ENCODE measurements at places on chromosomes 4 and X. TPM values are rescaled to one million over a fixed set of nuclear protein-coding genes. Genes with fewer than 3 reads are reported as not detected.

- no peak for DNase-seq
- peaks cover 3% of the 10 kb centered on the region for H3K4me1 ChIP-seq
Observed at GRCh38 chr4:150278206-150278605, 200.0 kb downstream of the DCLK2 start.

Gene TMEM31
- not detected for total RNA-seq

DNA sequence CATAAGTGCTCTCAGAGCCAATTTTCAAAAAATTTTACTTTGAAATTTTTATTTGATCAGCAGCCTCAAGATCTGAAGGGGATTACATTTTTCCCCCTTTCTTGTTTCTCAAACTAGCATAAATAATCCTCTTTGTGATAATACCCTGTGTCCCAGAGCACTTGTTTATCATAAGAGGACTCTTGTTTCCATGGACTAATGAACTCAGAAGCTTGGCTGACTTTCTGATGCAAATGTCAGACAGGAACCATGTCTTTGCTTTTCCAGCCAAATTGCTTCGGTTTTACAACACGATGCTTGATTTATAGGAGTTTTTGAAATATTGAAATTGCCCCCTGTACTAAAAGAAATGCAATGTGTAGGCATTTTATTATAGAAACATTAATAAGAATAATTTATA lies 859.3 kb upstream of the LCORL start:
- DNase-seq, result no peak
- no peaks in the 10 kb centered on the region for H3K4me1 ChIP-seq
- no peak overlapping the region for H3K27ac ChIP-seq
- H3K36me3 ChIP-seq, result no peaks in the 10 kb centered on the region
- no peak overlapping the region for H3K4me3 ChIP-seq
- no peaks in the 10 kb centered on the region for H3K27me3 ChIP-seq

DNA sequence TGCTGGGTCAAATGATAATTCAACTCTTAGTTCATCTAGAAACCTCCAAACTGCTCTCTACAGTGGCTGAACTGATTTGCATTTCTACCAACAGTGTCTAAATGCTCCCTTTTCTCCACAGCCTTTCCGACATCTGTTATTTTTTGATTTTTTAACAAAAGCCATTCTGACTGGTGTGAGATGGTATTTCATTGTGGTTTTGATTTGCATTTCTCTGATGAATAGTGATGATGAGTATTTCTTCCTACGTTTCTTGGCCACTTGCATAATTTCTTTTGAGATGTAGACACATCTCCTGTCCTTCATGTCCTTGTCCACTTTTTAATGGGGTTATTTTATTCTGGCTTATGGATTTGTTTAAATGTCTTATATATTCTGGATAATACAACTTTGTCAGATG lies 298.2 kb upstream of the ARSJ start:
- no peak overlapping the region for H3K4me3 ChIP-seq
- DNase-seq, result no peak
- H3K27me3 ChIP-seq, result no peaks in the 10 kb centered on the region
- no peak overlapping the region for H3K27ac ChIP-seq
- no peaks in the 10 kb centered on the region for H3K36me3 ChIP-seq
- no peaks in the 10 kb centered on the region for H3K4me1 ChIP-seq

Gene FHDC1
- total RNA-seq, result 0.26 TPM

Gene FAM241A
- total RNA-seq, result 2.0 TPM

- DNase-seq, result no peak
- H3K27me3 ChIP-seq, result peaks cover 7% of the 10 kb centered on the region
- peak overlapping the region; percentile 86 for H3K4me3 ChIP-seq
- peak overlapping the region; percentile 86 for H3K27ac ChIP-seq
- H3K36me3 ChIP-seq, result peaks cover 12% of the 10 kb centered on the region
Observed at GRCh38 chr4:185424905-185425646, 688 bp downstream of the UFSP2 start.

GRCh38 chrX:2857566-2857965 lies 28.8 kb downstream of the GYG2 start:
- H3K27me3 ChIP-seq, result peaks cover 3% of the 10 kb centered on the region
- DNase-seq, result no peak
- no peak overlapping the region for H3K4me3 ChIP-seq
- H3K27ac ChIP-seq, result no peak overlapping the region

Gene MAGED4B
- total RNA-seq, result 4.5 TPM

DNA sequence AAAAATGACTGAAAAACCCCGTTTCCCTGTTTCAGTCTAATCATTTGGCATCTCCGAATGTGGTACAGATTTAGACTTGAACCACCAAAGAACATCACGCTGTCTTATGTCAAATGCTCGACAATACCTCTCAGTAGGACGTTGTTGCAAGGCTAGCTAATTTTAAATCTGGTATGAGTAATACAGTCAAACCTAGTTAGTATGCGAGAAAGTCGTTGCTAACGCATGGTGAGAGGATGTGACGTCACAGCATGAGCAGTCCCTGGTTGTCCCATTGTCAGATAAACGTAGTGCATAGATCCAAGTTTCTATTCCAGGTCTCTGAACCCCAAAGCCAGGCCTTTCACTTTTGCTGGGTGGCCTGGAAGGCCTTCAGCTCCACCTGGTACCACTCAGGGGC lies 44.7 kb downstream of the SETD7 start:
- no peaks in the 10 kb centered on the region for H3K27me3 ChIP-seq
- H3K36me3 ChIP-seq, result peaks cover 23% of the 10 kb centered on the region
- H3K4me1 ChIP-seq, result peaks cover 1% of the 10 kb centered on the region
- DNase-seq, result no peak
- no peak overlapping the region for H3K4me3 ChIP-seq
- no peak overlapping the region for H3K27ac ChIP-seq

Gene PHOX2B
- not detected for total RNA-seq

- peaks cover 8% of the 10 kb centered on the region for H3K36me3 ChIP-seq
- H3K27ac ChIP-seq, result peak overlapping the region; percentile 17
- no peak for DNase-seq
- H3K27me3 ChIP-seq, result no peaks in the 10 kb centered on the region
Observed at GRCh38 chr4:53013873-53014775, 152.0 kb downstream of the RASL11B start.

Gene ARSD
- total RNA-seq, result 3.6 TPM

Gene GATA1
- total RNA-seq, result not detected

GRCh38 chr4:81369886-81370285 lies 101.8 kb downstream of the RASGEF1B start:
- no peaks in the 10 kb centered on the region for H3K36me3 ChIP-seq
- H3K27ac ChIP-seq, result no peak overlapping the region
- no peak for DNase-seq
- peaks cover 21% of the 10 kb centered on the region for H3K27me3 ChIP-seq
- no peak overlapping the region for H3K4me3 ChIP-seq
- no peaks in the 10 kb centered on the region for H3K4me1 ChIP-seq

Gene CHST7
- 5.7 TPM for total RNA-seq

DNA sequence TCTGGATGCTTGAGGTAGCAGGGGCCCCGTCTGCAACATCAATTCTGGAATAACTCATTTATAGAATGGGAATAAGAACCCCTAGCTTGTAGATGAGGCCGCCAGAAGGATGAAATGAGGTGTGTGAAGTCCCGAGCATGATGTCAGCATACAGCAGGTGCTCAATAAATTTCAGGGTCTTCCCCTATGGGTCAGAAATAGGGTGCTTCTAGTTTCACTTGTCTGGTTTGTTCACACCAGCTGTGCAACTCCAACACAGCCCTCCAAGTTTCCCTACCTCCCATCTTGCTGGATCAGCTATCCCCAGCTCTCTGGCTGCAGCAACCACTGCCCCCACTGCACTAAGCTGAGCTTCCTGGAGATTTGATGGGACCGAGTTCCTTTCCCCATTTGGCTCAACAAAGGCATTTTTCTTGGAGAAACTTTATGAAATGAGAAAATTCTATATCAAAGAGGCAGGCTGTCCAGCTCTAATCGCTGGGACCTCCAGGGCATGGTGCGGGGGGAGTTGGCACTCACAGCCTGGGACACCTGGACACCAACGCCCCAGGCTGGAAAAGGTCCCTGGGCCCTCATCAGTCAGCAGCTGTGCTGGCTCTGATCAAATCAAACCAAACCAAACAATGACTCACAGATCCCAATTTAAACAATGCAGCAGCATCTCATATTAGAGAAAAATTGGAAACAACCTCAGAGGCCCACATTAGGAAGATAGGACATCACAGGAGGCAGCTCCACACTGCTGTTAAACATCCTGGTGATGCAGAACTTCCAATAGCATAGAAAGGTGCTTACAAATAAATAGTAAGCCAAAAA lies 13.3 kb downstream of the SLC2A9 start:
- H3K27me3 ChIP-seq, result no peaks in the 10 kb centered on the region
- DNase-seq, result no peak
- H3K4me1 ChIP-seq, result peaks cover 43% of the 10 kb centered on the region
- H3K4me3 ChIP-seq, result no peak overlapping the region

Gene SPATA4
- total RNA-seq, result not detected

DNA sequence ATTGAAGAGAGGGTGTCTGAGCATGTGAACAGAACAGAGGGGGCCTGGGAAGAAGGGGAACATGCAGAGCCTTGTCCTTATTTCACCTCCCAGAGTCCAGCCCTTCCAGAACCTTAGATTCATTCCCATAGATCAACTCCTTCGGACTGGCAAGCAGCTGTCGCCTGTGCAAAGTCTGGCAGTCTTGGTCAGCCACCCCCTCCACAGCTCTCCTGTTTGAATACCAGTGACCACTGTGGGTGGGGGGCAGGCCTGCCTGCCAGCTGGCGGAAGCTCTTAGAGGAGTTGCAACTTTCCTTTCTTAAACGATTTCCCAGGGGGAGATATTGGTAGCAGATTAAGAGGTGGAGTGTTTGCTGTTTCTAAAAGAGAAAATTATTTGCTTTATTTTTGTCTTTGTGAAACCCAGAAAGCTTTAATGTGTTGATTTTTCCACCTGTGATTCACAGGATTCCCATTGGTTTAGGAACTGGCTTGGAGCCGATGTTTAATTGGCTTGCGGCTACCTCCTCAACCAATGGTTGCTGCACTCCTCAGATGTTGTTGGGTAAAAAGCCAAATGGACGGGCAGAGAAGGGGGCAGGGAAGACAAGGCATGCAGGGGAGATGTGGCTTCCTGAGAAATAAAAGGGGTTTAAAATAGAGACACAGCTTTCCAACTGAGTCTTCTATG lies 62.2 kb upstream of the PRPS1 start:
- no peaks in the 10 kb centered on the region for H3K36me3 ChIP-seq
- H3K27me3 ChIP-seq, result peaks cover 2% of the 10 kb centered on the region
- no peak overlapping the region for H3K4me3 ChIP-seq
- H3K27ac ChIP-seq, result no peak overlapping the region

- H3K36me3 ChIP-seq, result no peaks in the 10 kb centered on the region
- no peaks in the 10 kb centered on the region for H3K27me3 ChIP-seq
- H3K4me1 ChIP-seq, result no peaks in the 10 kb centered on the region
- DNase-seq, result no peak
Observed at GRCh38 chr4:86106475-86106874, 253.4 kb downstream of the MAPK10 start.

Gene CT45A2
- total RNA-seq, result not detected

- H3K36me3 ChIP-seq, result no peaks in the 10 kb centered on the region
- H3K4me3 ChIP-seq, result no peak overlapping the region
- no peaks in the 10 kb centered on the region for H3K27me3 ChIP-seq
- no peaks in the 10 kb centered on the region for H3K4me1 ChIP-seq
Observed at GRCh38 chr4:136342666-136343065, 1189.6 kb downstream of the PCDH18 start.

Gene MAP9
- 6.7 TPM for total RNA-seq

Gene BEX5
- 4.3 TPM for total RNA-seq

Data from activated naive CD8-positive, alpha-beta T cell treated with anti-CD3 and anti-CD28 coated beads, Interleukin-2, amount 10 ng/mL, durations not matched to agents 7 days and 5 days (primary cell).